NCI-H1092 treated with DMSO at 0.1 percent for 48 hours (cell line): ENCODE measurements at places on chromosomes 12 and 14.

DNA sequence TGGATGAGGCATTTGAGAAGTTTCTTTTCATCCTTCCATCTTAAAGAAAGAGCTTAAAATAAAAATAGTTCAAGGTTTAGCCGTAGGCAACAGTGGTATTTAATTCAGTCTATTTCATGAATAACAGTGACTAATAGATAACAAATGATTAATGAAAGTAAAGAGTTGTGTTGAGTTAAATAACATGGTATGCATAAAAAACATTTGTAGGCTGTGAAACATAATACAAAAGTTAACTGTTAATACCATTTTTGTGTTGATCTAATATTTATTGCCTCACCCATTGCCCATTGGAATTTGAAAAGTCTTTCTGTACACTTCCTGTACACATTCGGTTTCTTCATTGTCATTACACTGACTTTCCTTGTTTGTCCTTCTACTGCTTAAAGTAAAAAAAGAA, 108.6 kb upstream of the PDE3A start:
- no peak for DNase-seq

GRCh38 chr12:65534238-65534841, 255.9 kb downstream of the MSRB3 start:
- no peak for DNase-seq

GRCh38 chr14:103512701-103513611, 9.7 kb downstream of the CKB start:
- DNase-seq: peak; percentile 60

DNA sequence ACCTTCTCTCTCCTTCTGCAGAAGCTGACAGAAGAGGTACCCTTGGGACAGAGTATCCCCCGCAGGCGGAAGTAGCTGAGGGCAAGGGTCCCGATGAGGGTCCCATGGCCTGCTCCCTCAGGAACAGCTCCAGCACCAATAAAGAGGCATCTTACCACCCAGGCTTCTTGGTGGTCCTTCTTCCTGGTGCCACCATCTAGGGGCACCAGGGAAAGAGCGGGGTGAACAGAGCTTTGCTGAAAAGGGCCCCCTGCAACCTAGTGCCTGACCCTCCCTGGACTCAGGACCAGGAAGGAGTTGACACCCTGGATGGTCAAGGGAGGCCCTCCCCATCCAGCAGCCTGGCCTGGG, 591 bp upstream of the IRF9 start:
- DNase-seq: no peak

DNA sequence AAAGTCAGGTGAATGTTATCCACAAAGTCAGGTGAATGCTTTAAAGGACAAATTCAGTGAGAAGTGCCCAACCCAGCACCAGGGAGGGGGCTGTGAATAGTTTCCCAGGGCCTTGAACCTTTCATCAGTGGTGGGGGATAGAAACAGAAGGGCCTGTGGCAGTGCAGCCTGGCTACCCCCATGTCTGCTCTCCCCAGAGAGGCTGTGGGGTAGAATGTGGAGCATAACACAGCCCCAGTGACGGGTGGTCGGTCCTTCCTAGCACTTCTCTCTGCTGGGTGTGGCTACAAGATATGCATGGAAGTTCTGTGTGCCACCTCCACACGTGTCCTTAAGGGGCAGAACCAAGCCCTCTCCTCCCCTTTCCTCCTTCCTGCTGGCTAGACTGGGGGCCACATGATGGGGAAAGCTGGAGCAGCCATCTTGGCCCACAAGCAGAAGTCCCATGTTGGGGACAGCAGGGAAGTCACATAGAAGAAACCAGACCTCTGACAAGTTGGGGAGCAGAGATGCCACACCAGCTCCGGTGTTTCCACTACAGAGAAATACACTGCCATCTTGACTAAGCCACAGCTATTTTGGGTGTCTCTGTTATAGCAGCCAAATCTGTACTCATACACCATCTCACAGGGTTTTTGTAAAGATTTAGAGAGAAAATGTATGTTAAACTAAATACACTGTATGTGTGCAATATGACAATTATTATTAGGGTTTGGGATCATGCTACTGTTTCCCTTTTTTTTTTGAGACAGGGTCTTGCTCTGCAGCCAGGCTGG, 17.0 kb downstream of the RITA1 start:
- no peak for DNase-seq
